ENCODE measurements at places on chromosomes 4 and X.

DNA sequence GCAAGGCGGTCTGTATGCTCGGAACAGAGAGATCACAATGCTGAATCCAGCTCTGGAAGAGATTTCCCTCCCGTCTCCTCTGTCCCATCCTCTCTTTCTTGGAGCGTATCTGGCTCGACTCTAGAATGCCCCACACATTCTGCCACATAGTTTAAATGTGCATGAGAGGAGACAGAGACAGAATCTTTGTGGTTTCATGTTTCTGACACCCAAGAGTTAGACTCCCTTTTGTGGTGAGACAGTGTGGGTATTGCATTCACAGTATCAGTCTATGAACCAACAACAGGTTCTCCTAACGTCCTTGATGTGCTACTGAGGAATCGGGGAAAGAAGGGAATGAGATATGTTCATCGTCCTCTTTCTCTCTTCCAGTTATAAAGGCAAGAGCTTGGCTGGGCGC is 25.3 kb downstream of the FAM47E start:
- no peak for DNase-seq

- DNase-seq = no peak
Observed at GRCh38 chr4:6728320-6729029, 12.5 kb downstream of the BLOC1S4 start.

- DNase-seq = no peak
Observed at GRCh38 chr4:11483046-11483445, 54.4 kb upstream of the HS3ST1 start.

DNA sequence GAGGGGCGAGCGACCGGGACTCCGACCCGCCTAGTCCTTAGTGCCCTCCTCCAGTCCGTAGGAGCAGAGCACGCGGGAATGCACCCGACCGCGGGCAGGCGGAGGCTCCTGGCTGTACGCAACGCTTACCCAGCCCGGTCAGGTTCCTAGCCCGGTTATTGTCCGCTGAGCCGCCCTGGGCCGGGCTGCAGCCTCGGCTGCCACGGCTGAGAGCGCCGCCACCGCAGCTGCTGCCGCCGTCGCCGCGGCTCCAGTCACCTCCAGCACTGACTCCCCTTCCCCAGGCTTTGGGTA is at the start of gene AMER1:
Gene AMER1, minus strand, starts transcription at position 268 of the 294 bp plus-strand sequence. CDS start 12,422 bp downstream, outside the sequence.
- no peak for DNase-seq

GRCh38 chrX:65731684-65732289 is 64.3 kb downstream of the MSN start:
- DNase-seq = no peak

GRCh38 chr4:182179105-182179504 is 64.1 kb upstream of the TENM3 start:
- DNase-seq = no peak

GRCh38 chr4:38489924-38490639 is 173.9 kb upstream of the KLF3 start:
- no peak for DNase-seq

DNA sequence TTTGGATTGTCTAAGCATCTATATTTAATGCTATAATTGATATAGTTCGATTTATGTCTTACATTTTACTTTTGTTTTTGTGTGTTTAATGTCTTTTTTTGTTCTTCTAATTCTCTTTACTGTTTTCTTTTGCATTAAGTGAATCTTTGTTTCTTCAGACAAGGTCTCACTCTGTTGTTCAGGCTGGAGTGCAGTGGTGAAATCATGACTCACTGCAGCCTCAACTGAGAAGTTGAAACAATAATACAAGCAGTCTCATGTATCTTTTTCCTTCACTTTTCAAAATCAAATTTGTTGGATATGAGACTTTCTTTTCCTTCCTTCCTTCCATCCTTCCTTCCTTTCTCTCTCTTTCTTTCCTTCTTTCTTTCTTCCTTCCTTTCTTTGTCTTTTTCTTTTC is 1401.6 kb downstream of the ADGRL3 start:
- DNase-seq = no peak

DNA sequence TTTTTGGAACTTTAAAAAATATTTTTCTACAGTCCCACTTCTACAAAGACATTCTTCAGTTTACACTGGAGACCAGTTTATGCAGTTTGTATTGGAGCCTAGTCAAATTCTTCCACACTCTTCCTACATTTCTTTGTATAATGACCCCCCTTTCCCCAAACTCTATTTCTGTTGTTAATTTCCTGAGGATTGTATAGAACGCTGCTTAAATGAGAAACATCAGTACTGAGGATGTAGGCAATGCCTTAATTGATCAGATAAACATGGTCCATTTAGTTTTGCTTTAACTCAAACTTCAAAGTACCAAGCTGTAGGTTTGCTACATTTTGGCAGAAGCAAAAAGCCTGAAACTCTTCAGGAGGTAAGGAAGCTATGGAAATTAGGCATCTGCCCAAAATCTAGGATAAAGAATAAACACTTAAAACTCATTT is 155.5 kb downstream of the SLC7A11 start:
- no peak for DNase-seq

GRCh38 chr4:76856243-76857073 is 41.5 kb downstream of the SOWAHB start:
- DNase-seq = no peak

GRCh38 chrX:15356444-15356843 is 21.1 kb upstream of the PIGA start:
- no peak for DNase-seq

DNA sequence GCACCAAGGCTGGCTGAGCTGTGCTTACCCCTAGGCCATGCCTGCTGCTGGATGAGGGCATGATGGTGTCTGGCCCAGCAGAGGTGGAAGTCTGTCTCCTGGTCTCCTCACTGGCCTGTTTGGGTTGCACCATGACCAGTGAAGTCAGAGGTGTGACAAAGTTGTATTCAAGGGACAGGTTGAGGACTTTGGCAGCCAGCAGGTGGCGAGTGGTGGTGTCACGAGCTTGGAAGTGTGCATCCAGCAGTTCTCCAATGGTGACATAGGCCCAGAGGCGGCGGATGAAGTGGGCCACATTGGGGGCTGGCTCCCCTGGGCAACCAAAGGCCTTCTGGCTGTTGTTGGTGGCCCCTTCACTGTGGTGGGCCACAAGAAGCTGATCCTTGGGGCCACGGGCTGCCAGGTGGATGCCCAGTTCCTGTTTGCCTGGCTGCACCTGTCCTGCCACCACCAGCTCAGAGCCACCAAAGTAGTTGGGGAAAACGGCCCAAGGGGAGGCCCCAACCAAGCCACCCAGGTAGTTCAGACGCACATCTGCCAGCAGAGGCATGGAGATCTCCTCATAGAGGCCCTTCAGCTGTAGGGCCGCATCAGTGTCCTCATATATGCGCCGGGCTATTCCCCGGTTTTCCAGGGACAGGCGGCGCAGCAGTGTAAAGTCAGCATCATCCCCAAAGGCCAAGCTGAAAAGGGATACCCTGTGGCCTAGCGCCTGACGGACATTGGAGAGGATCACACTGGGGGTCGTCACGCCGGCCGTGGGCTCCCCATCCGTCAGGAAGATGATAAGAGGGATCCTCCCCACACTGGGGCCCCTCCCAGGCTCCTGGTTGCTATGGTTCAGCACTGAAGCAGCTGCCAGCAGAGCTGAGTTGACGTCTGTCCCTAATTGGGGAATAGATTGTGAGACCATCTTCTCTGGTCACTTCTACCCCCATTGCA is 39.7 kb downstream of the ITIH6 start:
- no peak for DNase-seq

- DNase-seq = peak; percentile 67
Observed at GRCh38 chrX:18674417-18674787, 2.5 kb upstream of the RS1 start.

DNA sequence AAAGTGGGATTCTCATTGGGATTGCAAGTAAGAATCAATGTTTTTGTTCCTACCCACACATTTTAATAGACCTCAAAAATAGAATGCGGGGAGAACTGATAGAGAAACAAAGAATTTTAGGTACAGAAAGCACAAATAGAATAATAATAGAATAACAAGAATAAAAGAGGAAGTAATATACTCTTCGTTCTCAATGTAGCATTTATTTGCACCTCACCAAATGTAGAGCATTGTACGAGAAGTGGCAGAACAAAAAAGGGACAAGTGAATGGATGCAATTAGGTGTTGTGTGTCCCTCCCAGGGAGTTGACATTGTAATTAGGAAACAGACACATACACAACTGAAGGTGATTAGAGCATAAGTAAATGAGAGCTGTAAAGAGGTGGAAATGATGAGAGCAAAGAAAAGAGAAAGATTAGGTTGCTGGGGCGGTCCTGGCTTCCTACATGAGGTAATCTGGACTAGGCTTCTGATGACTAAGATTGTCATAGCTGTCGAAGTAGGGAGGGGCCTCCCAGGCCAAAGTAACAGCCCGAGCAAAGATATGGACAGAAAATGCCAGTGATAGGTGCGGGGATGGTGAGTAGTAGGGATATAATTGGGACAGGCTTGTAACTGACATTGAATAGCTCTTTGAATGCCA is 10.4 kb downstream of the RAB9A start:
- DNase-seq = no peak

DNA sequence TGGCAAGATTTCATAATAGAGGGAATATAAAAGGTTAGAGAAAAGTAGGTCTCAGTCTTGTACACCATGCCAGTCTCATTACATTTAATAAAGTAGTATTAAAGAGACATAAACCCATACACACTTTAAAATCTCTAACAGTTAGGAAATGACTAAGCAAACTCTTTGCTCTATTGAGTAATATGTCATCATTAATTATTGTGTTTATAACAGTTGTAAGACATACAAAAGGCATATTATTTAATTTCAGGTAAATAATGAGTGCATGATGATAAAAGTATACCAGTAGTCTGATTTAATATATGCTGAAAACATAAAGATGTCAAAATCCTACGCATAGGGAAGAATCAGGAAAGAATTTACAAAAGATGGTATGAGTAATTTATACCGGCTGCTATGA is 31.0 kb upstream of the FGG start:
- DNase-seq = no peak

DNA sequence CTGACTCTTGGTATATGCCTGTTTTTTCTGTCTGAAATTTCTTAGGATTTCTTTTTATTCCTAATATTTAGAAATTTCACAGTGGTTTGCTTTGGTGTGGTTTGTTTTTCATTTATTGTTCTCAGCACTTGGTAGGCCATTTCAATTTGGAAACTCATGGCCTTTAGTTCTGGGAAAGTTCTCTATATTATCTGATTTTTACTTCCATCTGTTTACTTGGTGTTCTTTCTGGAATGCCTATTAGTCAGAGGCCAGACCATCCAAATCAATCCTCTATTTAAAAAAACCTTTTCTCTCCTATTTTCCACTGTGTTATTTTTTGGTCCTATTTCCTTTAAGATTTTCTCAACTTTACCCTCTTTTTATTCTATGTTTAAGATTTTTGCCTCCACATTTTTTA is 188.1 kb upstream of the SFRP2 start:
- no peak for DNase-seq
